Left forelimb (tissue), 1 donor: ENCODE measurements at places on chromosomes 5 and 9.

GRCh38 chr5:124283031-124283430 is 463.4 kb downstream of the ZNF608 start:
- no peak for DNase-seq

GRCh38 chr9:106897236-106897635 is 34.3 kb downstream of the ZNF462 start:
- DNase-seq = no peak

GRCh38 chr9:121830441-121831140 is 179.2 kb downstream of the DAB2IP start:
- DNase-seq = no peak

GRCh38 chr9:77271023-77271690 is 93.8 kb downstream of the VPS13A start:
- no peak for DNase-seq

DNA sequence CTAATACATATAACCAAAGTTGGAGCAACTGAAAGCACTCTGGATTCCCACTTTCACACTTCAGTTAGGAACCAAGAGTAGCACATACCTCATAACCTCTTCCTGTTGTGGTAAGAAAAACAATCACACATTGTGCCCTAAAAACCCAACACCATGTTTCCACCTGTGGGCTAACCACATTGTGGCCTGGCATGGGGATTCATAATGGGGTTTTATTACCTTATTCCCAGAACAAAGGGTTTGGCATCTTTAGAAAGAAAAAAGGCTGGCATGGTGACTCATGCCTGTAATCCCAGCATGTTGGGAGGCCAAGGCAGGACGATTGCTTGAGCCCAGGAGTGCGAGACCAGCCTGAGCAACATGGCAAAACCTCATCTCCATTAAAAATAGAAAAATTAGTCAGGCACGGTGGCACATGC is 60.6 kb downstream of the HSD17B3 start:
- no peak for DNase-seq

GRCh38 chr5:72494623-72495124 is 12.5 kb downstream of the ZNF366 start:
- DNase-seq = no peak

DNA sequence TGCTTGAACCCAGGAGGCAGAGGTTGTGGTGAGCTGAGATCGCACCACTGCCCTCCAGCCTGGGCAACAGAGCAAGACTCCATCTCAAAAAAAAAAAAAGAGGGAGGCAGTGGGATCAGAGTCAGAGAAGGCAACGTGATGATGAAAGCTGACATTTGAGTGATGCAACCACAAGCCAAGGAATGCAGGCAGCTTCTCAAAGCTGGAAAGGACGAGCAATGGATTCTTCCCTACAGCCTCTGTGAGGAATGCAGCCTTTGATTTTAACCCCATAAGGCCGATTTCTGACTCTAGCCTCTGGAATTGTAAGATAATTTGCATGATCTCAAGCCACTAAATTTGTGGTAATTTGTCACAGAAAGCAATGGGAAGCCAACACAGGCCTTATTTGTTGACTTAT is 9.8 kb downstream of the TGFBI start:
- DNase-seq = no peak

GRCh38 chr9:120829650-120830049 is 13.1 kb downstream of the PSMD5 start:
- DNase-seq = no peak

DNA sequence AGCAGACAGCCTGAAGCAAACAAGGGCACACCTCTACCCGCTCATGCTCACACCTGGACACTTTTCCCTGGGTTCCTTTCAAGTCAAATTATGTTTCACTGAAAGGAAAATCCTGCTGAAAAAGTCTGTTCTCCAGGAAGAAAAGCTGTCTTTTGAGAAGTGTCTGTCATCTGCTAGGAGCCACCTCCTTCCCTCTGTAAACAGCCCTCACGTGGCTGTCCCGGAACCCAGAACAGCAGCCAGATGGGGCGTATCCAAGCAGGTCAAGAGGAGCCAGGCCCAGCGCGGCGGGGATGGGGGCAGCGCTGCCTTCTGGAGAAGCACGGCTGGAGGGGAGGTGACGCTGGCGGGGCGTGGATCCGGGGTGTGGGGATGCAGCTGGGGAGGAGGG is at the start of gene PNPLA7:
PNPLA7 (minus strand) TSS at position 172 of the 391 bp plus-strand sequence. CDS start 205 bp downstream, outside the sequence.
- DNase-seq = peak; percentile 87

DNA sequence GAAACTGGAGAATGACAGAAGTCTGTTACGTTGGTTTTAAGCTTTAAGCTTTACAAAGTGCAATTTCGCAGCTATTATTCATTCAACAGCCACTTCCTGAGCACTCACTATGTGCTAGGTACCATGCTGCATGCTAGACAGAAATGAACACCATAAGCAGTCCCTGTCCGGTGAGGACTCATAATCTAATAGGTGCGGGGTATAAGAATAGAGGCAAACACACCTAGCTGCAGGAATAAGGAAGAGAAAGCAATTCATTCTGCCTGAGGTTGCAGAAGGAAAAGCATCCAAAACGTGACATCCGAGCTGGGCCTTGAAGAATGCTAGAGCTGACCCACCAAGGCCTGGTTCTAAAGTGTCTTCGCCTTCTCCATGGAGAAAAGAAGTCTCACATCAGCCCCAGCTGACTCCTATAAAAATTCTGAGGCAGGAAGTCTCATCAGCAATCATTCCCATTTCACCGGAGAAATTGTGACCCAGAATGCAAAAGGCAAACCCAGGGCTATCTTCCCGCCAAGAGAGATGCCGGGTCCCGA is 542 bp downstream of the FKBP15 start:
- DNase-seq = no peak

DNA sequence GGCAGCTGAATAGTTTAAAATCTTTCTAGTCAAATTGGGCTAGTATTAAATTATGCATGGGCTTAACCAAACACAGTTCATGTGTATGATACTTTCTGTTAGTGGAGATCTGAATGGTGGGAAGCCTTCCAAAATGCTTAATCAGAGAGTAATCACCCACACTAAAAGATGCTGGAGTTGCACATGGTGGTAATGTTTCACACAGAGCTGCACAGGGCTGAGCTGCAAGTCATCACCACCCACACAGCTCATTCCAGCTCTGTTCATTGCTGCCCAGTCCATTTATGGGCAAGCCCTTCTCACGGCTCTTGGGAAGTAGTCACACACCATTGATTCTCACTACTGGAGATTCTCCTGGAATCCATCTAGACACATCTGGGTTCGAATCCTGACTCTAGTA is 351.5 kb upstream of the KCNN2 start:
- DNase-seq = no peak

GRCh38 chr9:93826209-93826608 is 128.9 kb downstream of the BARX1 start:
- DNase-seq = no peak

DNA sequence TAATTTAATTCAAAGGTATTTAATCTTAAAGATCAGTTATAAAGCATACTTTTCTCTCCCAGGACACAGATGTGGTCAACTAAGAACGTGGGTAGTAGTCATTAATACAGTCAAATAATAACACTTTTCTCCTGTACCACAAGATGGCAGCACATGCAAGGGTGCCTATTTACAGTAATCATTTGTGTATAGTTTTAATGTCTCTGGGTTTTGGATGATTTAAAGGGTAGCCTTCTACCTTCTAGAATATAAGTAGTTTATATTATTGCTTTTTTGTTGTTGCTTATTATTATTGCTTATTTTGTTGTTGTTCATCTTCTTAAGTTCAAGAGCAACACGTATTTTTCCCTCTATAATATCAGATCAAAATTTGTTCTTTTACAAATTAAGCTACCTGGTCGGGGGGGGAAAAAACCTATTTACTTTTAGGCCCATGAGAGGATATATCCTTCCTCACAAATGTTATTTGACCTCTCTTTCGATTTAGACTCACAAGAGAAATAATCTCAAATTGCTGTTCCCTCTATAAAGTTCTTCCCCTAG is 59.6 kb upstream of the SLC27A6 start:
- no peak for DNase-seq

GRCh38 chr5:104731331-104731730 is 1168.7 kb upstream of the NUDT12 start:
- no peak for DNase-seq

DNA sequence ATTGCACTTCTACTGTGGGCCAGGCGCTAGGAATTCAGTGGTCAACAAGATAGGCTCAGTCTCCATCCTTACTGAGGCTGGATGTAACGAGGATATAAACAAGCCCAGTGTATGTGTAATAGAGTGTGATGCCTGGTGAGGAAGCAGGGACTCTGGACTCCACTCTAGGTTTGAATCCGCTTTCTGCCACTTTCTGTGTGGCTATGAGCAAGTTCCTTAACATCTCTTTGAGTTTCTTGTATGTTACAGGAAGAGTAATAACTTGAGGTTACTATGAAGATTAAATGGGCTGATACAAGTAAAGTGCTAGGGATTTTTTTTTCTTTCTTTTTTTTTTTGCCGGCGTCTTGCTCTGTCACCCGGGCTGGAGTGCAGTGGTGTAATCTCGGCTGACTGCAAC is 12.4 kb downstream of the DOCK2 start:
- DNase-seq = no peak

GRCh38 chr9:93380410-93381060 is 71.0 kb upstream of the FAM120A start:
- DNase-seq = no peak

GRCh38 chr9:92720209-92720765 is 44.3 kb downstream of the BICD2 start:
- DNase-seq = no peak

GRCh38 chr9:115992834-115993233 is 160.8 kb upstream of the PAPPA start:
- no peak for DNase-seq

DNA sequence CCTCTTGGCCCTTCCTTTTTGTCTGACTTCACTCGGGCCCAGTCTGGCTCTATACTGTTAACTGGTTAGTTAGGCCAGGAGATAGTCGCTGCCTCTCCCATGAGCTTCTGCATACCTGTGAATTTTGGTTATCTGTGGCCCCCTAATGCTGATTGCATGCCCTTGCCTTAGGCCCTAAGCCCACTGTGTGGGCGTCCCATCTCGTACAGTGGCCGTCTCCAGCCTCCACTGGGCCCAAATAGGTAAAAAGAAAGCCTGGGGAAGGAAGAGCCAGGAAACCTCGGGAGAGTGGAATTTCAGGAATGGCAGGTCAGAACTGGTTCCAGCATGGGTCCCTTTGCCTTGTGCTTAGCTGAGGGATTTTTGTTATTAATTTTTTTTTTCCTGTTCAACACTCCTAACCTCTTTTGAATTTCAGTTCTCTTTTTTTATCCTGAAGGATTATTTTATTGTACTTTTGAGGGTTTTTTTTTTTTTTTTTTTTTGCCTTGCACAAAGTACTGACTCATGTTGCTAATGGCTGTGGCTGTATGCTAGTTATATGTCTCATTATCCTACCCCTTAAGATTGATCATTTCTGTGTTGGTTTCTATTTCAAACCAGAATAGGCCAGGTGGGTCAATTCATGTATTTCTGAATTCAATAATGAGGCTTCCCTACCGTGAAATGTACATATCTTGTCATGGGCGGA is 3.4 kb downstream of the PRRC2B start:
- DNase-seq = no peak

- DNase-seq = no peak
These were observed 76.2 kb upstream of the STXBP1 start for GRCh38 chr9:127535834-127536233.

- DNase-seq = no peak
These were observed 94.0 kb downstream of the ZNF462 start for GRCh38 chr9:106956971-106957370.

GRCh38 chr5:99061711-99062110 is 132.9 kb upstream of the CHD1 start:
- no peak for DNase-seq

DNA sequence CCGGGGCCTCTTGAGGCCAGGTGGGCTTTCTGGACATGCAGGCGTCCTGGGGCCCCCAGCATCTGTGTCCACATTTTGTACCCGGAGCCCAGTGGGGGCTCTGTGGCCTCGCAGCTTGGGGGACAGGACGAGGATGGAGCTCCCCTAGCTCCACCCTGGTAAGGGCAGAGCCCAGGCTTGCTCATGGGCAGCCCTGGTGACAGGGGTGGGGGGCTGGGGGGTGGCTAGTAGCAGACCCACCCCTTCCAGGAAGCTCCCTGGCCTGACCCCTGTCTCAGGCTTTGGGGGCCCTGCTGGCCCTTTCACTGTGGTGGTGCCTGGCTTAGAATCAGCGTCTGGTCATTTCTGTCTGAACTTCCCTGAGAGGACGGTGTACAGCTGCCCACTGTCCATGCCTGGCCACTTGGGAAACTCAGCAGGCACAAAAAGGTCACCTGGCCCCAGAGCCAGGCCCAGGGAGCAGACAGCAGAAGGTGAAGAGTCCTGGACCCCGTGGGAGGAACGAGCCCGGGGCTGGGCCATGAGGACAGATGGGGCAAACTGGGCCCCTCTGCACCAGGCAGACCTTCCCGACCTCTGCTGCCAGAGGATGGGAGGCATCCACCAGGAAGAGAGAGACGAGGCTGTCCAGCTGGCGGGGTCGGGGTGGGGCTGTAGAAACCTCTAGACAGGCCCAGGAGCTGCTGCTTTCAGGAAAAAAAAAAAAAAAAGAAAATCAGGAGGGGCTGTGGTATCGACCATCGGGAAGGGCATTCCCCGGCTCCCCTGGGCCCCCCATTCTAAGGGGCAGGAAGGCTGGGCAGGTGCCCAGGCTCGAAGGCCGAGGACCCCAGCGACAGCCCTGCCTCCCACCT is 52.8 kb downstream of the EXD3 start:
- peak; percentile 14 for DNase-seq

- no peak for DNase-seq
These were observed 68.8 kb downstream of the ANKRD55 start for GRCh38 chr5:56164376-56164775.

GRCh38 chr5:55492449-55492848 is 42.3 kb downstream of the PLPP1 start:
- DNase-seq = no peak

DNA sequence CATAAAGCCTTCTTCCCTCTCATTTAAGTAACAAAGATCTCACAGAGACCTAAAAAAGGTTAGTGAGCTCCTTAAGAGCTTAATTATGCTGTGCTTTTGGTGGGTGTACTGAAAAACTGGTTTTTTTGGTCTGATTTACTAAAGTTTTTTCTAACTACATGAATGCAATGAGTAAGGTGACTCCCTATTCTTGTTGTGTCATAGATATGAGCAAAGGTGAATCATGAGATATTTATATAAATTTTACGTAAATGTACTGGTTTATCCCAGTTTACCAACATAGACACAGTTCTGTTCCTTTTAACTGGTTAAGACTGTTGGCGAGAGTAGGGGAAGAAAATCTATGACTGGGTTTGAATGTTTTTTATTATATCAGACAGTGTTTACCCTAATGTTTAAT is 250.5 kb downstream of the NR2F1-AS1 start:
- DNase-seq = no peak

DNA sequence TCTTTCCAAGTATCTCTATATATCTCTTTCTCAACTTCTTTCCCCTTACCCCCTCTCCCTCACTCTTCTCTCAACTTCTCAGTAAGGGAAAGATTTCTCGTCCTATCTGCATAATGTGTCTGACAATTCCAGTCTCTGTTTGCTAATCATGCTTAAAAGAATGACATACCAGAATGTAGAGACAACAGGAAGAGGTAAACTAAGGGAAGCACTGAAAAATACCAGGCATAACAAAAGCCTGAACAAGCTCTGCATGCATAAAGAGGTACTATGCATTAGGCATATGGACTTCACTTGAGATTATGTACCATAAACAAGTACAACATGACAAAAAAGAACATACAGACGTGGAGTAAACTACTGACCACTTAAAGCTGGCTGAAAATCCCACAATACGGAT is 62.6 kb downstream of the SEMA5A start:
- DNase-seq = no peak

- DNase-seq = no peak
These were observed 18.5 kb upstream of the RGS7BP start for GRCh38 chr5:64487283-64487682.

GRCh38 chr5:172541773-172542136 is 87.4 kb upstream of the SH3PXD2B start:
- peak; percentile 53 for DNase-seq
